RWPE2 (cell line): ENCODE measurements at places on chromosomes 2 and 18.

- no peak for DNase-seq
Observed at GRCh38 chr2:166256896-166257295, 118.8 kb downstream of the SCN9A start.

DNA sequence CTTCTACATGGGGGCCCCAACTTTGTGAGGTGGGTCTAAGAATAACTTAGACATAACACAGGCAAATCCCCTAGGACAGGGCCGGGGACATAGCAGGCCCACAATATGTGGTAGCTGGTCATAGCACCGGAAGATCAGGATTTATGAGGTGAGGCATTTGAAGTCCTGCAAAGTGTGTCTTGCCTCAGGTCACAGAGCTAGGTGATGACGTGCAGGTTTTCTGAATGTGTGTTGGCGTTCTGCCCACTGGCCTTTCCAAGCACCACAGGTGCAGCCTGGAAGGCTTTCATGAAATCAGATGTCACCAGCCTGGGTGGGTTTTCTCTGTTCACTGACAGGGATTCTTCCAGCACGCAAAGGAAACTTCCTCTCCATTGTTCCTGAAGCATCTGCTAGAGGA, 119.1 kb downstream of the LRATD1 start:
- DNase-seq: peak; percentile 72

GRCh38 chr18:62070302-62070701, 116.6 kb downstream of the PIGN start:
- DNase-seq: no peak

DNA sequence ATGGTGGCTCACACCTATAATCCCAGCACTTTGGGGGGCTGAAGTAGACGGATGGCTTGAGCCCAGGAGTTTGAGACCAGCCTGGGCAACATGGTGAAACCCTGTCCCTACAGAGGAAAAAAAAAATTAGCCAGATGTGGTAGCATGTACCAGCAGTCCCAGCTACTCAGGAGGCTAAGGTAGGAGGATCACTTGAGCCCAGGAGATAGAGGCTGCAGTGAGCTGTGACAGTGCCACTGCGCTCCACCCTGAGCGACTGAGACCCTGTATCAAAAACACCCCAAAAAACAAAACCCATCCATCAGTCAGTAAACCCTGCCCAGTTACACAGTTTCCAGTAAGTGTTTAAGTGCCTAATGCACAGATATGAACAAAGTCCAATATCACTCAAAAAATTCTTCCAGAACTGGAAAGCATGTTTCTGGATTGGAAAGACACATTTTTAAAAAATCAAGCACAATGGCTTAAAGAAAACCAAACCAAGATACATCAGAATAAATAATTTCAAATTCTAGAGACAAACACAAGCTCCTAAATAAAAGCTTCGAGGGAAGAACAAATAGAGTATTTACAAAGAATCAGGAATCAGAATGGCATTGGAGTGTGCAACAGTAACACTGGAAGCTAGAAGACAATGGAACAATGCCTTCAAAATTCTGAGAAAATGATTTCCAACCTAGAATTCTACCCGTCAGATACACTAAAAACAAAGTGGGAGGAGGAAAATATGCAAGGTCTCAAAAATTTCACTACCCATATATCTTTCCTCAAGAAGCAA, 72.4 kb downstream of the TLK1 start:
- DNase-seq: no peak

- no peak for DNase-seq
Observed at GRCh38 chr18:51028201-51028805, 1.7 kb upstream of the SMAD4 start.

- DNase-seq: no peak
Observed at GRCh38 chr2:106686814-106687213, 199.2 kb downstream of the ST6GAL2 start.

DNA sequence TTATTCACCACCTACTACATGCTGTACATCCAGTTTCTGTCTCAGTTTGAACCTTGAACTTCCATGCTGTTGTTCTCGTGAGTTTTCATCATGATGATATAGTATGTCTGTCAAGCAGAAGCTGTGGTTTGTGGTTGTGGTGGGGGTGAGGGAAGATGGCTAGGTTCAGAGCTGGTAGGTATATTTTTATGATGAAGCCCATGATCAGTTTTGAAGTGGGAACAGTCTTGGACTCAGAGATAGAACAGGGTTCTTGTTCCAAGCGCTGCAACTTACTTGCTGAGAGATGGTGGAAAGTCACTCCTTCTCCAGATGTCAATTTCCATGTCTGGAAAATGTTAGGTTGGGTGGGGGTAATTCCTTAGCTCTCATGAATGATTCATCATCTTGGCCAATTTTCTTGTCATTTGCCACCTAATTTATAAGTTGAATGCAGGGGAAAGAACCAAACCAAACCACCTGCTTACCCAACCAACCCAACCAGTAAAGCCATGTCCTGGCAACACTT, 21.6 kb downstream of the PMAIP1 start:
- no peak for DNase-seq

DNA sequence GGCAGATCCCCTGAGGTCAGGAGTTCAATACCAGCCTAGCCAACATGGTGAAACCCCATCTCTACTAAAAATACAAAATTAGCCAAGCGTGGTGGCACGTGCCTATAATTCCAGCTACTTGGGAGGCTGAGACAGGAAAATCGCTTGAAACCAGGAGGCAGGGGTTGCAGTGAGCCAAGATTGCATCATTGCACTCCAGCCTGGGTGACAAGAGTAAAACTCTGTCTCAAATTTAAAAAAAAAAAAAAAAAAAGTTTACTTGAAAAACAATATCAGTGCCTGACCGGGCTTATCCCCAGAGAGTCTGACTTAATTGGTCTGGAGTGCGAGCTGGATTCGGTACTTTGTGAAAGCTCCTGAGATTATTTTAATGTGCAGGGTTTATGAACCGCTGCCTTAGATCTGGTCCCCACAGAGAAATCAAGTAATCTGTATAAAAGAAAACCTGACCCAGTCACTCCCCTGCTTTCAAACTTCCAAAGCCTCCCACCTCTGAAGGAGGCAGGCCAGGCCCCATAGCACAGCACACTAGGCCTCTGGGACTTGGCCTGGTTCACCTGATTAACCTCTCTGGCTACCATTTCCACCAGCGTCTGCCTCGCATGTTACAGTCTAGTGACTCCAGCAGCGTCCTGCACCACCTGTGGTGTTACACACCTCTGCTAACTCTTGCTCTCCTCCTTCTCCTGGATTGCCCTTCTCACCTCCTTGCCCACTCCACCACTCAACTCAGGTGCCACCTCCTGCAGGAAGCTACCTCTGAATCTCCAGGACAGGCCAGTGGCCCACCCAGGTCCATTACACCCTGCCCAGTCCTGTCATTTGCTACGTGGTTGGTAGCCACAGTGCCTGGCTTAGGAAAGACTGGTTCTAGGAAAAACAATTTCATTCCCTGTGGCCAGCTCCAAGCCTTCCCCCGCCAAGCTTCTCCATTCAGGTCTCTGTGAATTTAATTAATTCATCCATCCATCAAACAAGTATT, 114.3 kb upstream of the PPP1CB start:
- DNase-seq: no peak

- DNase-seq: no peak
Observed at GRCh38 chr2:38515155-38516074, 87.3 kb downstream of the HNRNPLL start.

DNA sequence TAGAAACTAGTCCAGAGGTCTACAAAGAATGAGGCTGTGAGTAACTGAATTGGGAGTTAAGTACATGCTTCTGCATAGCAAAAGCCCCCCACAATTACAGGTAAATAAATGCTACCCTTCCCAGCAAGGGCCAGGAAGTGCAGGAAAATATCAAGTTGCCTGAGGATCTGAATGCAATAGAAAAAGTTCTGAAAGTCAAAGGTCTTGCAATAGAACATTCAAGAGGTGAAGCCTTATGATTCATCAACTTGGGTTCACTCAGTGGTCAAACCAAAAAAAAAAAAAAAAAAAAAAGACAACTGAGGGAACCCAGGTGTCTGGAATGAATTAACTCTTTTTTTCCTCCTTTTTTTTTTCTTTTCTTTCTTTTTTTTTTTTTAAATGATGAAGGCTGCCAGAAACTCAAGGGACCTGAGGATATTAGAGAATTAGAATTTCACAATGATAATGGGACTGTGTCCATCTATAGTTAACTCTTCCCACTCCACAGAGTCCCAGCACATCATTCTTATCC, 42.9 kb upstream of the RFX8 start:
- no peak for DNase-seq

GRCh38 chr2:190640117-190640516, 8.8 kb upstream of the NAB1 start:
- no peak for DNase-seq

DNA sequence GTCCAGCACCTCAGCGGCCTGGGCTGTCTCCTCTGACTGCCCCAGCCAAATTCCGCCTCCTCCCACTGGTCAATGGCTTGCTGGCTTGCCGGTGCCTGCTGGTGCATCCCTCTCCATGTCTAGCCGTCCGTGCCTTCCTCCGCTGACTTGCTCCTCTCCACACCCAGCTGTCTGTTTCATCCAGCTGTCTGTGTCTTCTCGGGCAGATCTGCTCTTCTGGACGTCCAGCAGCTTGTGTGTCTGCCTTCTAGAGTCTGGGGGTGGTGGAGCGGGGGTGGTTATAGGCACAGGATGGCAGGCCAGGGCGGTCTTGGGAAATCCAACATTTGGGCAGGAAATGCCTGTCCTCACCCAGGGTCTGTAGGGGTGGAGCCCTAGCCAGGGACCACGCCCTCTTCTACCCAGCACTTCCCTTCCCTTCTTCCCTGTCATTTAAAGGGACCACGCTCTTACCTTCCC, 369.2 kb downstream of the GALNT13 start:
- peak; percentile 25 for DNase-seq

DNA sequence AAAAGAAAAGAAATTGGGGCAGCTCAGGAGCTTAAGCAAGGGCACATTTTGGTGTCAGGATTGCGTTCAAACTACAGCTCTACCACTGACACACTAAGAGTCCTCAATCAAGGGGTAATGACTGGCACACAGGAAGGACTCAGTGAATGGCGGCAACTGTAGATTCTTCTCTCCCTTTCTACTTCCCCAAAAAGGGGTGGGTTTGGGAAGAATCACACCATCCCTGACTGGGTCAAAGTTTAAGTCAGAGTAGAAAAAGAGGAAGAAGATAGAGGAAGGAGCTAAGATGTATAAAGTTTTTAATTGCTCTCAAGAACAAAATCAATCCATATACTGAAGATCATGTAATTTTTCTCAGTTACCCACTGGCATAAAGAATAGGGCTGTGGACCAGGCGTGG, 2.6 kb downstream of the NLRC4 start:
- DNase-seq: no peak

DNA sequence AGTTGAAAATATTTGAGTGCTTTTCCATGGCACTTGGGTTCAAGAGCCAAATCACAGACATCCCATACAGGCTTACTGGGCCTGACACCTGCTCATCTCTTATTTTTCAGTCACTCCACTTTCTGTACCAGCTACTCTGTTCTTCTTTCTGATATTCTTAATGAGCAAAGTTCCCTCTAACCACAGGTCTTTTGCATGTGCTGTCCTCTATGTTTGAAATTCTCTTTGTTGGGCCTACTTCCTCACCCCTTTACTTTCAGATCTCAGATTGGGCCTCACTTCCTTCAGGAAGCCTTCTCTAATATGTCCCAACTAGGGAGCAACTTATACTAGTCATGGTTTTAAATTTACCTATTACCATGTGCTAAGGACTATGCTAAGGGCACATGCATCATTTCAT, 81.8 kb upstream of the RBMS1 start:
- DNase-seq: no peak

- DNase-seq: no peak
Observed at GRCh38 chr2:69943000-69943842, 18.2 kb downstream of the ASPRV1 start.

- no peak for DNase-seq
Observed at GRCh38 chr2:23669413-23670244, 257.3 kb downstream of the ATAD2B start.

DNA sequence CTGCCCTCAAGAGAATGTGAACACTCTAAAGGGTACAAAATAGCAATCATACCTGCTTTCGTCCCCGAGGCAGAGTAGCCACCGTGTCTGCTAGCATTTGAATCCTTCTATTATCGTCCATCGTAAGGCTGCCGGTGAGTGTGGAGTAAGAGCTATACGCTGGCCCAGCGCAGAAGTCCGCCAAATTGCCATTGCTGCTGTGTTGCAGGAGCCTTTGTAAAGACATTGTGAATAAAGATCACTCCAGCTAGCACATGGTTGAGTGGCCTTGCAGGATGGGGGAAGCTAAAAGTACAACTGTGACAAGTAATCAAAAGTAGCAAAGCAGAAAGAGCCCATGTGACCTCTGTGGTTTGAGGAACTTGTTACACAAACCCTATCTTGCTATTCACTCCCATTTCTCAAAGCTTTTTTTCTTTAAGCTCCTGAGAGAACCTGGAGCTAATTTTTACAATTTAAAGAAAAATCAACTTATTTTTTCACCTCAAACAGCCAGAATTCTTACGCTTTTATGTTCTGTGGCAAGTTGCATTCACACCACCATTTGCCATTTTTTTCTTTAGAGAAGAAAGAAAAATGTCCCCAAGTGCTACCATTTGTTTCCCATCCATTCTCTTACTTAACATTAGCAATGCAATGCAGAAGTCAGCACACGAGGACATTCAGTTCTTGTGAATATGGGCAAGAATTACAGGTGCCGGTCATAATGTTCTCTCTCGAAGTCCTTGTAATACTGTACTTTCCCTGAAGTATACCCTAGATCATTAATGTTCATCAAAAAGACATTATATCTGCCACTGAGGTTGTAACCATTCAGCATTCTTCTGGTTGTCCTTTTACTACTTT, at the start of gene CYTIP:
CYTIP (minus strand) TSS at position 295 of the 846 bp plus-strand sequence; CDS start at position 226, 69 bp downstream.
- DNase-seq: no peak

GRCh38 chr2:218569038-218569431, 396 bp downstream of the CNOT9 start:
- DNase-seq: peak; percentile 60

GRCh38 chr2:65025453-65026123, 30.6 kb upstream of the CEP68 start:
- DNase-seq: no peak

DNA sequence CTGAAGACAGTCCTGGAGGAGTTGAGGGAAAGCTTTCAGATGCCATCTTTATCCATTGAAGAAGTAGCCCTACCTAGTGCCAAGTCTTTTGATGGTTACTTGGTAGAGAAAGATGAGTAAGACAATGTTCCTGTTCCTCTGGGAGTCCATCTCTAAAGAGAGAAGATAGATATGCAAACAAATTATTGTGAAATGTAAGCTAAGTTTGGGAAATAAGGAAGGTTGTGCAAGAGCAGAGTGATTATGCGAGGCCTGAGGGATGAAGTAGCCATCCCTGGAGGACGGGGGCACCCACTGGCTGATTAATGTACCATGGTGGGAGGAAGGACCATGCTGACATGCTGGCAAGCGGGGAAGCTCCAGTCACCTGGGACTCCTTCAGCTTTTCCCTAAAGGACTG, 994 bp upstream of the DTNA start:
- DNase-seq: peak; percentile 66
